ENCODE measurements at places on chromosomes 3 and 15.

DNA sequence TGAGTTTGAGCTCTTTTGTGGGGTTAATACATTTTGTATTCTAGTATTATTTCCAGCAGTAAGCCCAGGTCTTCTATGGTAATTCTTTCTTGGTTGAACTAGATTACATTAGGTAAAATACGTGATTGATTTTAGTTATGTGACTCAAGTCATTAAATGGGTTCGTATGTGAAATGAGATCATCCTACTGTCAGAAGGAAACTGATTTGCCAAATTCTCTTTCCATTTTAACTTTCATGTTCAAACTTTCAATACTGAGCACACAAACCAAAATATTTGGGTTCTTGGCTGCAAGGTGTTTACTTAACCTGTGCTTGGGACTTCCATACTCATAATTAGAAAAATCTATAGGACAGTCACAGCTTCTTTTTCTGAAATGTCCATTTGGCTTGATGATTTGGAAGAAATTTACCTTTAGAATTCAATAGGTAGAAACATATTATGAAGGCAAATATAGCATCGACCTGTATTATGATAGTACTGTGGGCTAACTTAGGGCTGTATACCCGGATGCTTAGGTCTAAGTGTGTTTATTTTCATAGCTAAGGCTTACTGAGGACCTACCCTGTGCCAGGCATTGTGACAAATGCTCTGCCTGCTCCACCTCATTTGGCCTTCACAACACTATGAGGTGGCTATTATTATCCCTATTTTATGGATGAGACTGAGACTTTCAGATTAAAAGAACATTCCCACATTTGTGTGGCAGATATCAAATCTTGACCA, 631.8 kb upstream of the GRM7 start:
- DNase-seq: no peak

GRCh38 chr3:34260271-34261000, 462.0 kb downstream of the PDCD6IP start:
- no peak for DNase-seq

GRCh38 chr3:109387201-109387600, 49.9 kb upstream of the DPPA4 start:
- no peak for DNase-seq

DNA sequence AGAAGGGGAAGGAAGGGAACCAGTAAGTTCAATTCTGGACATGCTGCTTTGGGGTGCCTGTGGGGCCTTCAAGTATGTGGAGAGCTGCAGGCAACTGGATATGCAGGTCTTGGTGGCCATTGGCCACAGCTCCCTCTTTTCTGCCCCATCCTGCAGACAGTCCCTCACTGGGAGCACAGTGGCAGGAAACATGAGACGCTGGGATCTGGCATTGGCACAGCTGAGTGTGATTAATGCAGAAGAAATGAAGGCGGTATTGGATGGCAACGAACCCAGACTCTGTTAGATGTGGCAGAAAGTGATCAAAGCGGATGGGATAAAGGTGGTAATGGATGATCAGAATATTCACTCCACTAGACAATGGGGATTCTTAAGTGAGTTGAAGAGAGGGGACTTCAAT, 23.2 kb upstream of the VPS8 start:
- DNase-seq: no peak

- no peak for DNase-seq
These were observed 95.9 kb upstream of the KLHL25 start for GRCh38 chr15:85890620-85890980.

DNA sequence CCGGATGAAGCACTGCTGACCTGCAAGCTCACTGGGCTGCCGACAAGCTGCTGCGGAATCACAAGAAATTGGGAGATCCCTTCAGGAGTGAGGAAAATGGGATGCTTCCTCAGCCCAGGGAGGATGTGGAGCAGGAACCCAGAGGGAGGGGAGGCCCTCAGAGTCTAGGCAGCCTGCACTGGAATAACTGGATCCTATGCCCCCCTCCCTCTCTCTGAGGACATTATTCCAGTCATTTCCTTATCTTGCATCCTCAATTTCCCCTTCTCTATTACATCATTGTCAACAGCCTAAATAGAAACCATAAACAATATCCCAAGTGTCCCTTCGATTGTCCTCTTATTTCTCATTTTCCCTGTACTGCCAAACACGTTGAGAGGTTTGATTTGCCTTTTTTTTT, 169.0 kb downstream of the OPA1 start:
- no peak for DNase-seq

GRCh38 chr3:185645596-185646381, 59.7 kb downstream of the SENP2 start:
- DNase-seq: no peak

DNA sequence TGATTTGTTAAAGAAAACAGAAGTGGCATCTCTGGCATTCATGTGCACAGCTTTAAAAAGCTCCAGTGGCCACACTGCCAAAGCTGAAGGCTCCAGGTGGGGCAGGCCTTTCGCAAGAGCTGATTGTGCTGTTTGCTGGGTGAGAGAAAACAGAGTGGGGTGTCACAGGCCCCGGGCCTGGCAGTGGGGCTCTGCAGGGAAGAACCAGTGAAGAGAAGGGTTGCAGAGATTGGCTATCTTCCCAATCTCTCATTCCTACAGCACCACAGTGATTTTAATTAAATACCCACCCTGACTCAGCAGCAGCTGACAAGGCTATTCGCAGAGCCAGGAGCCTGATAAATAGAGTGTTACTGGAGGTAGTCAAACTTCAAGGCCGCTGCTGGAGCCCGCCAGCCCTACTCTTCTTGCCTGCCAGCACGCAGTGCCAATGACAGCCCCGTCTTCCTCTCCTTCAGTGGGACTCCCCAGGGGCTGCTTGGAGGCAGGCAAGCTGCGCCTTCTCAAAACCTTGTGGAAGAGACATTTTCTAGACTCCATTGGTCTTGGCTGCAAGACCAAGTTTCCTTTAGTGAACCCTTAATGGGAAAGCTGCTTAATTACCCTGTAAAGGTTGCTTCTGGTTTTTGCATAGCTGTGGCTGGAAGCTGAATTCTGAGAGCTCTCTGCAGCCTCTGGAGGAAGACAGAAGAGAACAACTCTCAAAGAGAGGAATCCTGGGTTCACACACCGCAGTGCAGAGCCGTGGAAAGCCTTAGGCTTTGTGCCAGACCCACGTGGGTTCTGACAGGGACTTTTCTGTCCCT, 225.8 kb upstream of the SLCO3A1 start:
- no peak for DNase-seq
